Body of pancreas (tissue), 4 donors: ENCODE measurements at places on chromosomes 13 and 19. TPM values are rescaled to one million over a fixed set of nuclear protein-coding genes. Genes with fewer than 3 reads are reported as not detected.

DNA sequence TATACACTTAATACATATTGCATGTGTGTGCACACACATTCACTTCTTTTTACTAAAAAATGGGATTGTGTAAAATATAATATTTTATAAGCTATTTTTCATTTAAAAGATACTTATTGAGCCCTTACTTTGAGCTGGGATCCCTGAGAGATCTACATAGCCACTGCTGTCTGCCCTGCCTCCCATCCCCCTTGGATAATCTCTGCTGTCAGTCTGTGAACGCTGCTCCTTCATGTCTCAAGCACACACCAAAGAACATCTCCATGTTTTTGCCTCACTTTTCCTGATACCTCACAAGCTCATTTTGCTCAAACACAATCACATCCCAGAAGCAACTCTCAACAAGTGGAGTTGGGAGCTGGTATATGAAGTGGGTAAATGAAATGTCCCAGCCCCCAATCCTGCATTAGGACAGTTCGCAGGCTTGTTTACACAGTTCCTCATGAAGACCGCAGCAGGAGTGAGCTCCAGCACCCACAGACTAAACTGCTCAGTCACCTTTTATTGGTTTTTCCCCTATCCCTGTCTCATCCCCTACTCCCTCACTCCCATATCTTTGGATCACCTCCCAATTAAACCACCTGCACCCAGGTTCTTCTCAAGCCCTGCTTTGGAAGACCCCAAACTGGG is 108.3 kb upstream of the FRY start:
- H3K4me3 ChIP-seq, result no peak overlapping the region
- H3K36me3 ChIP-seq, result no peaks in the 10 kb centered on the region
- no peak overlapping the region for H3K27ac ChIP-seq
- no peak for DNase-seq

DNA sequence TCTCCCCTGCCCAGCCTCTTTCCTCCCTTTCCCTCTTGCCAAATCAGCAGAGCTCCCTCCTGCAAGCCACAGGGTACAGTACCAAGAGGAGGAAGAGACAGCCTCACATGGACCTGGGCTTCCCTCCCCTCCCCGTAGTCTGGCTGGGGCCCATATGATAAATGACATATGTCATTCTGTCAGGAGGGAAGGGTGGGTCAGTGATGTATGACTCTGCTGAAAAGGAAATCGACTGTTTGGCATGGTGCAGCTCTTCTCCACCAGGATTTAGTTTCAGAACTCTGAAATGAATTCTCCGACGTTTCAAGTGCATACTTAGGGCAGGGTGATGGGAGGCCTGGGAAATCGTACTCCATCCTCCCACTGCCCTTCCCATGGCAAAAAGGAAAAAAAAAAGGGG is 9.8 kb downstream of the TSHZ3 start:
- H3K27me3 ChIP-seq, result no peaks in the 10 kb centered on the region
- H3K27ac ChIP-seq, result no peak overlapping the region
- H3K36me3 ChIP-seq, result no peaks in the 10 kb centered on the region

- H3K4me1 ChIP-seq, result peaks cover 34% of the 10 kb centered on the region
- DNase-seq, result no peak
- H3K4me3 ChIP-seq, result peak overlapping the region; percentile 48
- no peaks in the 10 kb centered on the region for H3K36me3 ChIP-seq
These were observed 639 bp downstream of the STARD13 start for GRCh38 chr13:33284916-33285315.

GRCh38 chr13:101881593-101881992 is 429.1 kb downstream of the ITGBL1 start:
- DNase-seq, result no peak
- H3K36me3 ChIP-seq, result no peaks in the 10 kb centered on the region
- no peaks in the 10 kb centered on the region for H3K27me3 ChIP-seq
- no peak overlapping the region for H3K4me3 ChIP-seq

The THAP8 gene
- total RNA-seq, result 6.0 TPM

GRCh38 chr13:48640767-48641166 is 13.0 kb upstream of the CYSLTR2 start:
- no peak for DNase-seq
- H3K36me3 ChIP-seq, result no peaks in the 10 kb centered on the region
- H3K27ac ChIP-seq, result no peak overlapping the region
- H3K4me3 ChIP-seq, result no peak overlapping the region

DNA sequence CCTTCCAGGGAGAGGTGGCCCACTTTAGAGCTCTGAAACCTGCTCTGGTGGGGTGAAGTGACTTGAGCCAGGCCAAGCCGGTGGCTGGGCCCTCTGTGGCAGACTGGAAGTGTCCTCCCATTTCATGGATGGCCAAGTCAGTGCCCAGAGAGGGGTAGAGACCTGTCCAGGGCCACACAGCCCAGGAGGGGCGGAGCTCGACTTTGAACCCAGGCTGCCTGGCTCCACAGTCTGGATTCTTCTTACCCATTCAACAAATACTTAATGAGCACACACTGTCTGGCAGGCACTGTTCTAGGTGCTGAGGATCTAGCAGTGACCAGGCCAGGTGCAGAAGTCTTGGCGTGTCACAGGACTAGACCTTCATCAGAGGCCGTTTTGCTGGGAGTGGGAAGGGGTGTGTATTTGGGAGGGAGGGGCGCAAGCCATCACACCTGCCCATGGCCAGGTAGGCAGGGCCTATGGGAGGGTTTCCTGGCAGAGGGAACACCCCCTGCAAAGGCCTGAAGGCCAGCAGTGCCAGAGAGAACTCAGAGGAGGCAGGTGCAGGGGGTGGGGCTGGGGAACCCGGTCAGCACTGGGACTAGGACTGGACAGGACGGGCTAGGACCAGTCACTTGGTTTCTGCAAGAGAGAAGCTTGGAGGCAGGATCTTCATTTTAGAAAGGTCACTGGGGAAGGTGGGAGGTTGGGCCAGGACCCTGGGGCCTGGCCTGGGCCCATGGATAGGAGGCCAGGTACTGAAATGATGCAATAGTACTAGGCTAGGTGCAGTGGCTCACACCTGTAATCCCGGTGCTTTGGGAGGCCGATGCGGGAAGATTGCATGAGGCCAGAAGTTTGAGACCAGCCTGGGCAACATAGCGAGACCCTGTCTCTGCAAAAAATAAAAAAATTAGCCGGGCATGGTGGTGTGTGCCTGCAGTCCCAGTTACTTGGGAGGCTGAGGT is 31.8 kb downstream of the DNM2 start:
- peak; percentile 62 for DNase-seq
- no peak overlapping the region for H3K4me3 ChIP-seq

The PTH2 gene
- not detected for total RNA-seq

DNA sequence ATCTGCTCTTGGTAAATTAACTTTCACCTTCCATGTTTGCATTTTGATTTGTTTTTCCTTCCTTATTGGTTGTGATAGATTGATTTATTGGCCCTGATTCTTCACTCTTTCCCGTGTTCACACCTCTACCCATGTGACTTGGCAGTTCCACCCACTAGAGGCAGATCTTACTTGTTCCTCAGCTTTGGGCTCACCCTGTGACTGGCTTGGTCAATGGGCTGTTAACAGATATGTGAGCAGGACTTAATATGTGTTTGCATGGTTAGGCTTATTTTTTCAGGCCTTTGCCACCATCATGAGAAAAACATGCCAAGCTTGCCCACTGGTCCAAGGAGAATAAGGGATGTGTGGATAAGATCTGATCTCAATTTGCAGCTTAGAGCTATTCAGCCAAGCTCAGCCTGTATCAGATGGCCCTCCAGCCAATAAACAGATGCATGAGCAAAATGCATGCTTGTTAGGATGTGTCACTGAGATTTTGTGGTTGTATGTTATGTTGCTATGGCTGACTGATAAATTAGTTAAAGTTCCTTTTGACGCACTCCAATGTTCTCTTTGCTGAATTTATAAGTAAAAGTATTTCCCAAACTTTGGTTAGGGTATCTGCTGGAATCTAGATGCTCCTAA is 48.0 kb downstream of the RGCC start:
- H3K4me3 ChIP-seq, result no peak overlapping the region
- H3K36me3 ChIP-seq, result no peaks in the 10 kb centered on the region

The GJA3 gene
- total RNA-seq, result not detected

DNA sequence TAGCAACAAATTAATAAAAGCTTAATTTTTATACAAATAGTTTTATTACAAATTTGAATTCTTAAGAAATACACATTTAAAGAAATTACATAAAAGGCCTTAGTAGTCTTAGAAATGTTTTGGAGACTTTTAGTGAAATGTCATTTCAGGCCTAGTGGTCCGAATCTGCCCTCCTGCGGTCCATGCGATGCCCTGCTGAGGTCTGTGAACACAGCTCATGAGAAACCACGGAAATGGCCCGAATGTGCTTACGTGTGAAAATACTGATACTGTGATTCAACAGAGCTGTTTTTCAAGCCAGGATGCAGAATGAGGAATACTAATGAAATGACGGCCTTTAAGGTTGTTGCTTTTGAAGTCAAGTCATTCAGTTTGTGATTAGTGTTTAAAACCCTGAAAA is 157.9 kb downstream of the COL4A1 start:
- no peak for DNase-seq
- H3K4me3 ChIP-seq, result no peak overlapping the region
- H3K36me3 ChIP-seq, result no peaks in the 10 kb centered on the region
- H3K27ac ChIP-seq, result no peak overlapping the region
- H3K27me3 ChIP-seq, result no peaks in the 10 kb centered on the region

- no peaks in the 10 kb centered on the region for H3K27me3 ChIP-seq
- no peaks in the 10 kb centered on the region for H3K4me1 ChIP-seq
- no peaks in the 10 kb centered on the region for H3K36me3 ChIP-seq
These were observed 70.6 kb downstream of the MTUS2 start for GRCh38 chr13:28890712-28891111.

The U2AF2 gene
- 53.4 TPM for total RNA-seq
